ENCODE measurements at places on chromosomes 2 and 18.

GRCh38 chr18:34929336-34929780 is 111.9 kb upstream of the MAPRE2 start:
- DNase-seq, result no peak
- H3K4me1 ChIP-seq, result peaks cover 17% of the 10 kb centered on the region
- H3K36me3 ChIP-seq, result no peaks in the 10 kb centered on the region
- H3K27me3 ChIP-seq, result no peaks in the 10 kb centered on the region
- H3K4me3 ChIP-seq, result no peak overlapping the region

DNA sequence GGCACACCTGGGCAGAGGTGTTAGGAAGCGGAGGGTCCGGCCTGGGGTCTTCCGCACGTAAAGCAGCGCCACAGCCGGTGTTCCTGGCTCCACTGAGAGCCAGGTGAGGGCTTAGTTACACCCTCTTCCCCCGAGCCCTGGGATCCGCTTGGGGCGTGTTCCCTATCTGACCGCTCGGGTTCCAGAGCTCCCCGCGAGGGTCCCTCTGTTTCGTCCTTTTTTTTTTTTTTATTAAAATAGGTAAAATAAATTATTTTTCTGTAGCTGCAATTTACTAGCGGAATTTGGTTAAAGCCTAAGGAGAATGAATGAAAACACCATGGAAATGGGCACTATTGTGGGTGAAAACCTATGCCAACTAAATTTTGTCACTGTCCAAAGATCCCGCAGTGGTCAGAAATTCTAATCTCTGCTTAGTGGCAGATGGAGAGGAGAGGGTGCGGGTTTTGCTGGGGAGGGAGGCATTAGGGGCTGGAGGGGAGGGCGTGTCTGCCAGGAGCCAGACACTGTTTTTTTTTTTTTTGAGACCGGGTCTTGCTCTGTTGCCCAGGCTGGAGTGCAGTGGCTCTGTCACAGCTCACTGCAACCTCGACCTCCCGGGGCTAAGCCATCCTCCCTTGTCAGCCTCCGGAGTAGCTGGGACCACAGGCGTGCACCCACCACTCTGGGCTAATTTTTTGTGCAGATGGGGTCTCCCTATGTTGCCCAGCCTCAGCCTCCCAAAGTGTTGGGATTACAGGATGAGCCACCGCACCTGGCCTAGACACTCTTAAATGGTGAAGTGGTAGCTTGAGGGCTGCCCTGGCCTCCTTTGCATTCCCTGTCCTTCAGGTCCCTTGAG is 834 bp downstream of the PDCL3 start:
- H3K27ac ChIP-seq, result peak overlapping the region; percentile 82
- H3K4me1 ChIP-seq, result peaks cover 16% of the 10 kb centered on the region
- H3K27me3 ChIP-seq, result no peaks in the 10 kb centered on the region
- H3K4me3 ChIP-seq, result peak overlapping the region; percentile 88

GRCh38 chr2:96325884-96326255 is 753 bp downstream of the ITPRIPL1 start:
- H3K36me3 ChIP-seq, result no peaks in the 10 kb centered on the region
- H3K4me3 ChIP-seq, result no peak overlapping the region
- H3K27me3 ChIP-seq, result peaks cover 15% of the 10 kb centered on the region
- no peak overlapping the region for H3K27ac ChIP-seq

DNA sequence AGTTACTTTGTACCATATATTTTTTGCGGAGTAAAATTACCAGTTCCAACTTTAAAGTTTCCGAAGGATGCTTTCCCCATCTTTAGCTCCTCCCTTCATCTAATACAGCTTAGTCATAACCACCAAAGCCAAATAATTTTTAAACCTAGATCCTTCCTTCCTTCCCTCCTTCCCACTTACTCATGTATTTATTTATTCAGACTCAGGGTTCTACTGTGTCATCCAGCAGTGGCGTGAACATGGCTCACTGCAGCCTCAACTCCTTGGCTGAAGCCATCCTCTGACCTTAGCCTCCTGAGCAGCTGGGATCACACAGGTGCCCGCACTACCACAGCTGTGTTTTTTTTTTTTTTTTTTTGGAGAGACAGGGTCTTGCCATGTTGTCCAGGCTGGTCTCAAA is 4.4 kb downstream of the LPIN2 start:
- H3K27ac ChIP-seq, result no peak overlapping the region
- no peak for DNase-seq
- H3K4me1 ChIP-seq, result peaks cover 23% of the 10 kb centered on the region
- H3K36me3 ChIP-seq, result 0 out of 2 replicates have a peak, but pooled peaks cover 22% of the 10 kb centered on the region

GRCh38 chr2:40396124-40396523 is 55.8 kb downstream of the SLC8A1 start:
- no peak for DNase-seq
- no peak overlapping the region for H3K4me3 ChIP-seq
- no peak overlapping the region for H3K27ac ChIP-seq
- peaks cover 36% of the 10 kb centered on the region for H3K4me1 ChIP-seq
- H3K36me3 ChIP-seq, result no peaks in the 10 kb centered on the region
- H3K27me3 ChIP-seq, result no peaks in the 10 kb centered on the region

DNA sequence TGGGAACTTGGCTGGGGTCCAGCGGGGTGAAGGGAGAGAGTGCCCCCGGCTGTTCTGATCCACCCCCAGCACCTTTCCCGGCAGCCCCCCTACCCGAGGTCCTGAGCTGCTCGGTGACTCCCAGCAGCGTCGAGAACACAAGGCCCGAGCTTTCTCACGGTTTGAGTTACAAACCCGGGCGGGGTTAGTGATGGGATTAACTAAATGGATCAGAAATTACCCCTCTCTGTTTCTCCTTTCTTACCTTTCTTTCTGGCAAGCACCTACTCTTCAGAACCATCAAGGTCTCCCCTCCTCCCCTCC is 139.4 kb upstream of the GPC1 start:
- H3K27me3 ChIP-seq, result peaks cover 37% of the 10 kb centered on the region
- H3K27ac ChIP-seq, result no peak overlapping the region
- no peak overlapping the region for H3K4me3 ChIP-seq
- DNase-seq, result no peak
- no peaks in the 10 kb centered on the region for H3K36me3 ChIP-seq
- H3K4me1 ChIP-seq, result no peaks in the 10 kb centered on the region

DNA sequence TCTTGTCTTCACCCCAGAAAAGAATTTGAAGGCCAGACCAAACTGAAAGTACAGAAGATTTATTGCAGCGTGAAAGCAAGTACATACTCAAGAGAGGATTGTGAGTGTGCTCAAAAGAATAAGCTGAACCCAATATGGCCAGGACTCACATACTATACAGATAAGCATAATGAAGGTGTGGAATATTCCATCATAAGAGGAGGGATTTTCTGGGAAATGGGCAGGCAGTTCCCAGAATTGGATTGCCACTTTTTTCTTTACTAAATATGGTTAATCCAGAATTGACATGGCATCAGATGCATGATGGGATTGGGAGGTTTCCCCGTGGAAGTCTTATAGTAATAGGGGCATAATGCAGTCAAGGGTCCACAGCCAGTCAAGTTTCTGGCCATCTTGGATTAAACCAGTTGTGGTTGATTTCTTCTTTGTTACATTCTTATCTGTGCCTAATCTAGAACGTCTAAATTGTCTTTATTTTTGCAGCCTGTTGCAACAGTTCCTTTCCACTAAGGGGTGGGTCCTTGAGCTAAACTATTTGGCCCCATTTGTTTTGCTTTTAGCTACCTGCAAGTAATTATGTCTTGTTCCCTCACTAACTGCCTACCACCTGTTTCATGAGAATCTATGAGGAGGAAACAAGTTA is 9.0 kb downstream of the SP140L start:
- H3K27ac ChIP-seq, result no peak overlapping the region
- H3K4me1 ChIP-seq, result no peaks in the 10 kb centered on the region
- no peaks in the 10 kb centered on the region for H3K36me3 ChIP-seq
- H3K27me3 ChIP-seq, result no peaks in the 10 kb centered on the region
